MG63 (cell line): ENCODE measurements at places on chromosomes 16 and 17.
A peak's percentile ranks its signal among the peaks of the same experiment; 100 is the strongest.

DNA sequence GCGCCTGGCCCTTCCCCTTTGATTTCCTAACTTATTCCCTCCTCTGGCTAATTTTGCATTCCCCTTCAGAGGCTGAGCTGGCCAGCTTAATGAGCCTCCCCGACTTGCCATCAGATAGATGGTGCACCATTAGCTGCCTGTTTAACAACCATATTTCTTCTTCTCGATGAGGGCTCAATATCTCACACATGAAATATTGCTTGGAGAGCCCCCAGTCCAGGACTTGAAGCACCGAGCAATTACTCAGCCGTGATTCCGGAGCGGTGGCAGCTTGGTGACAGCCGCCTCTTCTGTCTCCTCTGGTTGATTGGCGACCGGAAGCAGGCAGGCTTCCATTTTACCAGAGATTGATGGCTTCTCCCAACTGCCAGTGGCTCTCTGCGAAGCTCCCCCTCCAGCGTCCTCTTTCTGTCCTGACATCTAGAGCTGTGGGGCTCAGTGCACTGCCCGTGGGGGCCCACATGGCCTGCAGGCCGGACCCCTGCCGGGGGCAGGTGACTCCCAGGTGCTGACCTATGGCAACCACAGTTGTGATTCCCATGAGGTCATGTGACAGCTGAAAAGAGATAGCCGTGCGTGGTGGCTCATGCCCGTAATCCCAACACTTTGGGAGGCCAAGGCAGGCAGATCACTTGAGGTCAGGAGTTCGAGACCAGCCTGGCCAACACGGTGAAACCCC, 133.7 kb upstream of the SEC14L1 start:
- DNase-seq: no peak

DNA sequence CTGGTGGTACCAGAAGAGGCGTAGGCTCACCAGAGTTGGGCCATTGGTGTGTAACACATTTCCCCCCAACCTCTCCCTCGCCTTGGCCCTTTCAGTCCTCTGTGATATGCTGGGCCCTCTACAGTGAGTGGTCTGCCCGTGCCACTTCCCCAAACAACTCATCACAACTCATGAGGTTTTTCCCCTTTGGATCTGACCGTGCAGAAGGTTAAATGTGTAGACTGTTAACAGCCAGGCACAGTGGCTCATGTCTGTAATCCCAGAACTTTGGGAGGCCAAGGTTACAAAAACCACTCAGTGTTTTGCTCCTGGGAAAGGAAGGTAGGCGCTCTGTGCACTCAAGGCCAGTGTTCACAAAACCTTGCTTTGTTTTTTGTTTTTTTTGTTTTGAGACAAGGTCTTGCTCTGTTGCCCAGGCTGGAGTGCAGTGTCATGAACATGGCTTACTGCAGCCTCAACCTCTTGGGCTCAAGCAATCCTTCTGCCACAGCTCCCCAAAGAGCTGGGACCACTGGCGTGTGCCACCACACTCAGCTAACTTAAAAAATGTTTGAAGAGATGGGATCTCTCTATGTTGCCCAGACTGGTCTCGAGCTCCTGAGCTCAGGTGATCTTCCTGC, 11.3 kb upstream of the CYB5B start:
- DNase-seq: no peak

- no peak for DNase-seq
Observed at GRCh38 chr16:87493608-87494280, 920 bp upstream of the ZCCHC14 start.

GRCh38 chr17:31549121-31549524, 157.6 kb downstream of the RAB11FIP4 start:
- DNase-seq: no peak

DNA sequence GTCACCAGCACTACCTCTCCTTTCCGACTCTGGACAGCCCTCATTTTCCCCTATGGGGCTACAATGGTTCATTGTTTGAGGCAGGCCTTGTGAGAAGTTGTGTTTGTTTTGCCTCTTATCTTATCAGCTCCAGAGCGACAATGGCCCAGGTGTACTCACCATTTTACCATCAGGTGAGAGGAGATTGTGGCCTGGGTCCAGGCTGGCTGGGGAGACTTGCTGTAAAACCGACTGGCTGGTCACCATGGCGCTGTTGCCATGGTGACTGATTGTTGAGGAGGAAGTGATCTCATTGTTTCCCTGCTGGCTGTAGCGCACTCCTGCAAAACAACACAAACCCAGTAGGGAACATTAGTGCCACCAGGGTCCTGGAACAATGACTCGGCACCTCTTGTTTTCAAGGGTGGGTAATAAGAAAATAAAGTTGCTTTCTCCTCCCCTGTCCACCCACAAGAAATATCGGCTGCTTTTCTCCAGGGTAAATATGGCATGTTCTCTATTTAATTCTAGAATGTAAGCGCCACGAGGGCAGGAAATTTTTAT, 34.4 kb downstream of the HNF1B start:
- DNase-seq: peak; percentile 28

DNA sequence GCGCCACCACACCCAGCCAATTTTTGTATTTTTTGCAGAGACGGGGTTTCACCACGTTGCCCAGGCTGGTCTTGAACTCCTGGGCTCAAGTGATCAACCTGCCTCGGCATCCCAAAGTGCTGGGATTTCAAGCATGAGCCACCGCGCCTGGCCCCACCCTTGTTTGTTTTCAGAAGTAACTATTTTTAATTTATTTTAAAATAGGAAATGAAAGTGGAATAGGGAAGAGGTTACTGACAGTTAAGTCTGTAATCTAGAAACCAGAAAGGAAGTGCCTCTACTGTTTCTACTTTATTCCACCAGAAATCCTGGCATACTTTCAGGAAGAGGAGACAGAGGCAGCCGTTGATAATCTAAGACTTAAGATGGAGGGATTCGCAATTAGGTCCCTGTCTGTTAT, 225.6 kb downstream of the TANC2 start:
- DNase-seq: no peak

DNA sequence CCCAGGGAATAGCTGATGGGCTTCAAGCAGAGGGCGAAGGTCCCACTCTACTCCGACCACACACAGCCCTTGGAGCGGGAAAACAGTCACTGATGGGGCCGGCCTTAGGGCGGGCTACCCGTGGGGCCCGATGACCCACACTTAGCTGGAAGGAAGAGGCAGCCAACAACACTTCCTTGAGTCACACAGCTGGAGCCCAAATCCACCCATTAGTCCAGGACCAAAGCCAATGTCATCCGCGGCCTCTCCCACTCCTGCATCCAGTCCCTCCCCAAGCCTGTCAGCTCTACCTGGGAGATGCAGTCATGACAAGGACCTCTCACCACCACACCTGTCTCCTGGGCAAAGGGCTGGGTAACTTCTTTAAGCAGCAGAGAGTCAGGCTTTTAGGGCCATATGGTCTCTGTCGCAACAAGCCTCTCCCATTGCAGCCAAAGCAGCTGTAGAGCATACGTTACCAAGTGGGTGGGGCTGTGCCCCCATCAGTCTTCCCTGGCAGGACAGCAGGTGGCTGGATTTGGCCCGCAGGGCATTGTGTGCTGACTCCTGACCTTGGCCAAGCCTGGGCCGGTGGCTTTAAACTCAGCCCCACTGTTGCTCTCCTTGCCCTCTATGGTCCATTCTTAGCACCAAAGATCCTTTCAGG, 110.7 kb downstream of the SOCS1 start:
- DNase-seq: peak; percentile 85

- DNase-seq: no peak
Observed at GRCh38 chr16:68251832-68252231, 6.7 kb downstream of the PLA2G15 start.

DNA sequence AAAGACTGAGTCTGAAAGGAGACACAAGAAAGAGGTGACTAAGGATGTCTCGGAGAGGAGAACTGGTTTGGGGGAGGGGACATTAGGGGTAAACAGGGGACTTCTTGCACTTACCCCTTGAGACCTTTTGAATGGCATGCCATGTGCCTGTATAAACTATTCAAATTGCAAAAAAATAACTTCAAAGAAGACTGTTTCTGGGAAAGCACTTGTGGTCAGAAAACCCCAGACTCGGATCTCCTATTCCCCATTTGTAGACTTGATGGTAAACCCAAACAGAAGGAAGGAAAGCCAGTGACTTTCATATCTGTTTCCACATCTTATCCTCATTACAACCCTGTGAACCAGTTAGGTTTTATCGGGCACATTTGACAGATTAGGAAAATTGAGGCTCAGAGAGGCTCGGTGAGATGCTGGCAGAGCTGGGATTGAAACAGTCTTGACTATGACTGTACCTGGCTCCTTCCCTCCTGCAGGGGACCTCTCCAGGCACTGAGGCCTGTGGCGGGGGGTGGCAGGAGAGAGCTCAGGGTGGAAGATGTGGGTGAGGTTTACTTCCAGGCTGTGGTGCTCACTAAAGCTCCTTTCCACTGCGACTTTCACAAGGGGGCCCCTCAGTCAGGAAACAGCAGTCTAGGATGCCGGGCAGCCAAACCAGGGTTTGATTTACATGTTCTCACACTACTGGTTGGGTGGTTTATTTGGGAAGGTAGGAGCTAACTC, 30.5 kb upstream of the PLCG2 start:
- DNase-seq: no peak

- no peak for DNase-seq
Observed at GRCh38 chr17:8939496-8940334, 25.8 kb downstream of the PIK3R5 start.

- peak; percentile 91 for DNase-seq
Observed at GRCh38 chr17:45320349-45320930, 3.6 kb upstream of the MAP3K14 start.

GRCh38 chr16:84868829-84869472, 49.2 kb downstream of the CRISPLD2 start:
- DNase-seq: no peak

- no peak for DNase-seq
Observed at GRCh38 chr17:28141773-28142172, 99.3 kb downstream of the NLK start.

DNA sequence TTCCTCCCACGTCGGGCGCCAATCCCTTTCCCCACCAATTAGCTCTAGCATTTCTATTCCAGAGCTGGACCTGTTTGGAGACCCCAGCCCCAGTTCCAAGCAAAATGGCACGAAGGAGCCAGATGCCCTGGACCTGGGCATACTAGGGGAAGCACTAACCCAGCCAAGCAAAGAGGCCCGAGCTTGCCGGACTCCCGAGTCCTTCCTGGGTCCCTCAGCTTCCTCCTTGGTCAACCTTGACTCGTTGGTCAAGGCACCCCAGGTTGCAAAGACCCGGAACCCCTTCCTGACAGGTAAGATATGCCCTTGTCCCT, 5.6 kb upstream of the SPATA20 start:
- no peak for DNase-seq

DNA sequence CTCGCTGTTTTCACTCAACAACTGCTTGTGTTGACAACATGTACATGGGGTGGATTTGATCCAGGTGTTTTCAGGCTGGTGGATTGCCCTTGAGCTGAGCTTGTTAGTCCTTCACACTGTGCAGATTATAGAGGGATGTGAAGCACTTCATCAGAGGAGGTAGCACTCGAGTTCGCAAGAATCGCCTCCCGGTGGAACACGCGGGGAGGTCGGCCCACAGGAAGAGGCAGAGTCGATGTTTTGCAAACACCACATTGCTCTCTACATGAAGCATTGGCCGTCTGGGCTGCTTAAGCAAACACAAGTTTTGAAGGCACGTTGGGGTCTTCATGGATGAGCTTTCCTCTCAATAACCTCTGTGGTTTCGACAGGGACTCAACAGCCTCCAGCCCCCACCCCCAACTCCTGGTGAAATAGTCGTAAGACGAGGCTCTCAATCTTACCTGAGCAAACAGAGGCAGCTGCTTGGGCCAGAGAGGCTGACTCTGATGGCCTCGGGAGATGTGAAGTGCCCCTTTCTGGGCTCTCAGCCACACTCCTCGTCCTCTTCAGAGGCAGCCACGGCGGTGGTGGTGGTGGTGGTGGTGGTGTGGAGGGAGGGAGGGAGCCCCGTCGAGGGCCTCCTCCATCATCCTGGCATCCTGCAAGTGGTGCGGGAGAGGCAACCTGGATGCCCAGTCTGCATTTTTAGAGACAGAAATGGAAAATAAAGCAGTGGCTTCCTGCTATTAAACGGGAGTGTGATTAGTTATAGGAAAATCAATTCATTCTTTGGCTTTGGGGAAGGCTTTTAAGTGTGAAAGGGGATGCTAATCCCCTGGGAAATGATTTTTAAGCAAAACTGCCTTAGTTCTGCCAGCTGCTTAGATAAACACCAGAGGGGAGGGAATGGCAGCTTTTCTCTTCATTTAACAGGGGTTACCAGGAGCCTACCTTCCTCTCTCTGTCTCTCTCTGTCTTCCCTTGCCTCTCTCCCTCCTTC, 552.5 kb upstream of the EEF2KMT start:
- DNase-seq: no peak

- no peak for DNase-seq
Observed at GRCh38 chr17:42403150-42403549, 14.9 kb upstream of the STAT3 start.

- no peak for DNase-seq
Observed at GRCh38 chr17:65865715-65866425, 304.4 kb upstream of the AXIN2 start.

DNA sequence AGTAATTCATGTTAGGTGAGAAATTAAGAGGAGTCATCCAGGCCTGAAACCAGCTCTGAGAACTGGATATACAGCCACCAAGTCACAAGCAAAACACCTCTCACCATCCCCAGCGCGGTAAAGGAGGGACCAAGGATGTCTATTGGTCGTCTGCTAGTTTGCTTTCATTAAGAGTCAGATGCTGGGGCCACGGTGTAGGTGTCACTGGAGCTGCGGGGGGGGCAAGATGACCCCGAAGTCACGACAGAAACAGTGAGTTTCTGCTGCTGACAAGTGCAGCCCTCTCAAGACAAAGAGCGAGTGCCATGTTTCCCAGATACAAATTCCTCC, 790 bp downstream of the NCBP3 start:
- no peak for DNase-seq

- no peak for DNase-seq
Observed at GRCh38 chr17:15382914-15383313, 41.5 kb upstream of the TEKT3 start.

DNA sequence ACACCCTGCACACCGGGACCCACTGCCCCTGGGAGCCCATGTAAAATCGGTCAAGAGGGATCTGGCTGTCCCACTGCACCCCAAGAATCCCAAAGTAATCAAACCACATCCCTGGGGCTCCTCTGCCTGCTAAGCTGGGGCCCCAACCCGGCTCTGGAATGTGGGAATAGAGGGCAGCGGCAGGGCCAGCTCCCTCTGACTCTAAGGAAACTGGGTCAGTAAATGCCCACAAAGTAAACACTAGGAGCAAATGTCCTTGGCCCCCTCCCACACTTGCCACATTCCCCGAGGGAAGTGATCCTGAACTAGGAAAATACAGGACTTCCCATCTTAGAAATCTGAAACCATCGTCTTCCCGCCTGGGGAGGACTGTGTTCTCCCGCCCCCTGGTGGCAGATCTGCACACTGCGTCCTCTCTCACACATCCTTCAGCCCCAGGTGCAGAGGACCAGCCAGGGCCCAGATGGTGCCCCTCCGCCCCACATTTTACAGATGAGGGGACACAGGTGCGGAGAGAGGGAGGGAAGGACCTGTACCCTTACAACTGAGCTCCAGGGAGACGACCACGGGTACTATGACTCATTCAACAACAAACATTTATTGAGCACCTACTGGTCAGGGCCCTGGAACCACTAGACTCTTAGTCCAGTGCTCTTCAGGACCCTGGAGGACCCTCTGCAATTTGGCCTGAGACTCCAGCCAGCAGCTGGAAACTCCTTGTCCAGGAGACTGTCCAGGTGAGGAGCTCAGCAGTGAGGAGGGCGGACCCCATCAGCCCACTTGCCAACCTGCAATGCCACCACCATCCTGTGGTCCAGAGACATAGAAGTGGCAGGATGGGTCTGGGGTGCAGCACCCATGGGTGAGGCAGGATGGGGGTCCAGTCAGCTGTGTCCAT, 10.1 kb downstream of the P3H4 start:
- DNase-seq: peak; percentile 64

GRCh38 chr16:79835194-79835593, 234.7 kb upstream of the MAF start:
- DNase-seq: no peak
